ENCODE measurements at places on chromosomes 6 and 20.

- DNase-seq, result no peak
These were observed 327.2 kb upstream of the ZFP64 start for GRCh38 chr20:52518735-52519134.

DNA sequence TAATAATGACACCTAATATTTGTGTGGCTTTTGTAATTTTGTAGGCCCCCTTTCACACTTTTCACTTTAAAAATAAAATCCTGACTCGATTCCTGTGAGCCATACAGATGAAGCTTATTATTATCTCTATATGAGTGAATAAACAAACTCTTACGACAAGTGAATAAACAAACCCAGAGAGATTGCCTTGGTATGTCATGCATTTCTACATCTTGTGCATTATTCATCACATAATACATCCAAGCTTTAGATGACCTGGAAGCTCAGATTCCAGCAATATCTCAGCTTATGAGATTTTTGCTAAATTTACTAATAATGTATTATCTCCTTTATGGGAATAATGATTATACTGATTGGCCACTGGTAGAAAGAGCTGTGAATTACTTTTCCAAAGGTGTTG, 248.2 kb downstream of the TBX18 start:
- DNase-seq, result no peak

DNA sequence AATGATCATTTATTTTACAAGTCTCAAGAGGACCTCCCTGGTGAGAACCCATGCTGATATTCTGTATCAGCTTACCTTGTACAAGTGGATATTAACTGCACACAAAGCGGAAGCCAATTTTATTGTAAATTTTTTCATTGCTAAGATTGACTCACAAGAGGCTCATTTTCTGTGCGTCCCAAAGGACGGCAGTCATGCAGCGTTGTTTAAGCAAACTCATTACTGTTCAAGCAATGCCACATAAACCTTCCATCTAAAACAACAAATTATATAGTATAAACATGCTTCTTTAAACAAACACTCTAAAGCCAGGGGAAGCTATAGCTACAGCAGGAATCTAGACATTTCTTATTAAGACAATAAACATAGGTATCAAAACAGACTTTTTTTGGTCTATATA, 575.3 kb downstream of the FRK start:
- DNase-seq, result no peak

- no peak for DNase-seq
These were observed 36.7 kb downstream of the STX11 start for GRCh38 chr6:144186817-144187625.

- DNase-seq, result no peak
These were observed 52.3 kb downstream of the SLC22A3 start for GRCh38 chr6:160400446-160400845.
